ACHN (cell line): ENCODE measurements at places on chromosomes 11 and 22.
A peak's percentile ranks its signal among the peaks of the same experiment; 100 is the strongest.

- DNase-seq = no peak
These were observed 4.6 kb downstream of the PATZ1 start for GRCh38 chr22:31341386-31342088.

GRCh38 chr22:22520667-22521602 lies 865 bp upstream of the ZNF280A start:
- DNase-seq = no peak

DNA sequence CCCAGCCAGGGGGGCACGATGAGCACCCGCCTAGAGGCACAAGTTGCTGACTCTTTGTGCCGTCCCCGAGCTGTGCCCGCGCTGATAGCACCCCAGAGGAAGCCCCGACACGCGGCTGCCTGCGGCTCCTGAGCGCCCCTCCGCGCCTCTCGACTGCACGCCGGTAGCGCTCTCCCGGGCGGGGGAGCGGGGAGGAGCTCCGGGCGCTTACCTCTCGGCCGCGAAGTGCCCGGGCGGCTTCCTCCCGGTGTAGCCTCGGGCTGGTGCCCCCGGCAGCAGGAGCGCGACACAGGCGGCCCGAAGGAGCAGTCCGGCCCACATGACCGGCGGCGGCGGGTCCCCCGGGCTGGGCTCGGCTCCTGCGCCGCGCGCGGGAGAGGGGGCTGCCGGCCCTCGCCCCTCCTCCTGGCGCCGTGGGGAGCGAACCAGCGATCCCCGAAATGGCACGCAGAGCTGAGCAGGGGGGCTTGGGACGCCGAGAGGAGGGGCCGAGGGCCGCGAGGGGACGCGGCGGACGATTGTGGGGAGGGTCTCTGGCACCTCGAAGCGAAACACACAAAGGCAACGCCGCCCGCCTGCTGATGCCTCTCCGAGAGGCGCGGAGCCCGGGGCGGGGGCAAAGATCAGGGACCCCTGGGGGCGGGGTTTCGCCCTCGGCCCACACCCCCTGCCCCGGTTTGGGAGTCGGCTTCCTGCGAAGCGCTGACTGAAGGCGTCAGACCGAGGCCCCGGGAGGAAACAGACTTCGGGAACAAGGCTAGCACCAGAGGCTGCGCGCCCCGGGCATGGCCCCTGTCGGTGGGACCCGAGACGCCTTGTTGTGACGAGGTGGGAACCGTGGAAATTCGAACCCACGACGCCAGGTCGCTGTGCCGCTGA lies at the start of gene VWCE:
Gene VWCE (minus strand): TSS at position 600 of the 879 bp plus-strand sequence. CDS start 279 bp downstream, at position 321.
- peak; percentile 69 for DNase-seq

GRCh38 chr11:130546438-130546837 lies 98.0 kb downstream of the ADAMTS15 start:
- no peak for DNase-seq

DNA sequence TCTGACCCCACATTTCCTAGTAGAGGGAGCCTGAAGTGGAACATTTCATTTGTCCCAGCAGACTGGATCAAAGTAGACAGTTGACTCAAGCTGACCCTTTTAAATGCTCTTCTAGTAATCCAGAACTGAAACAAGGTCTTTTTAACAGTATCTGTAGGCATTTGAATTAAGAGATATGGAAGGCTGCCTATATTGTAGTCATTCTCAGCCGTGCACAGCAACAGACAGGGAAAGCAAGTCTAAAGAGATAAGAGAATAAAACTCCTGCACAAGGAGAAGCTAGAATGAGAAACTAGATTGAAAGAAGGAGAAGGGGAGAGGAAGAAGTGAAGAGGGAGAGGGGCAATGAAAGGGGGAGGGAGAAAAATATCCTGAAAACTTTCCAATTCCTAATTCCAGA lies 180.6 kb upstream of the MTMR2 start:
- DNase-seq = no peak

DNA sequence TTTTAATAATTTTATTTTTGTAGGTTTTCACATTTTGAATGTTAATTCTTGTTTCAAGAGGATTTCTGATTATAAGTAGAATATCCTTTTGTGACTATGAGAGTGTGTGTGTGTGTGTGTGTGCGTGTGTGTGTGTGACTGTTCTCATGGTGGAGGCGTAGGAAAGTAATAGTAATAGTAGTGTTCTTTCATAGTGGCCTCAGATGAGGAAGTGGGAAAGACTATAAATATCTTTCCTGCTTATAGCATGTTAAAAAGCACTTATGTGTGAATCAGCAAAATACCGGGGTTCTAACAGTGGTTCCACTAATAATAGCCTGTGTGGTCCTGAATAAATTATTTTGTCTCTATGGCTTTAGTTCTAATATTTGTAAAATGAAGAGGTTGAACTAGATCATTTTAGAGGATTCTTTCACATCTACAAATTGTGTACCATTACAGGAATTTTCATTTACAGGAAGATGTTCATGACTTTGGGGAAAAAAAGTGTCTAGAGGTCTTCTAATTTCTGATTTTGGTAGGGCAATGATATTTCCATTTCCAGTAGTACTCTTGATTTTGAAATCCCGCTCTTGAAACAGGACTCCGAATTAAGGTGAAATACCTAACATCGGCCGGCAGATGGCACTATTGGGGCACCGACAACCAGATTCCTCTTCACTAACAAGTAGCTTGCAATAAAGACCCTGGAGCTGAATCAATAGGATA lies 29.9 kb upstream of the OR10G7 start:
- peak; percentile 46 for DNase-seq

GRCh38 chr11:83249972-83250593 lies 36.1 kb downstream of the CCDC90B start:
- peak; percentile 51 for DNase-seq
